ENCODE measurements at places on chromosomes 3 and 15.

DNA sequence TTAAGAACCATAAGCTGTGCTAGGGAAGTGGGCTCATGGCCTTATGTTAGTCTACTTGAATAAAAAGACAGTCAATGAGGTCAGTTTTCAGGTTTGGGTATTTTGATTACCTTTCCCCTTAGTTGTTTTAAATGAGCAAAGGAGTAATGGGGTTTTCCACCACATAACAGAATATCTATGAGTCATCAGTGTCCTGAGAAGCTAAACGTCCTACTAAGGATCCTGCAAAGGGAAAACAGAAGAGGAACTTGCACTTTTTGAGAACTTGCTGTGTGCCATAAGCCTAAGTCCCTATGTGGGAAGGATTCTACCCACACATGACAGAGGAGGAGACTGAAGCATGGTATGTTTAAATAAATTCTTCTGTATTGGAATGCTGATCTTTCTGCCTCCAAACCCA is 292.8 kb upstream of the TMC3 start:
- no peak for DNase-seq

- no peak for DNase-seq
Observed at GRCh38 chr15:52105846-52106245, 6.7 kb downstream of the BCL2L10 start.

DNA sequence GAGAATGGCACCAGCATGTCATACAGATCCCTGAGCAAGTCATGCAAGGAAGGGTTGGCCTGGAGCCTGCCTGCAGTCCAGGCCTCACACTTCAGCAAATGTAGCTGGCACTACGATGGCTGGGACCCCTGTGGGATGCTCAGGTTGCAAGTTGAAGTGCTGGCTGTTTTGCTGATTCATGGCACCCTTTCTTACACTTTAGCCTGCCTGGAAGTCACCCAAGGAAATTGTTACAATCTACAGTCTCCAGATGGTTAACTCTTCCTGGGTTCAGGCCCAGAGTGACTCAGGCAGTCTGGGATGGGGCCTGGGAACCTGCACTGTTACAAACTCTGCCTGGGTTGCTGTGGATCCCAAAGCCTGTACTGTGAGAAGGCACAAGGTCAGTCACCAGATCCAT is 91.0 kb upstream of the SLC6A11 start:
- DNase-seq = no peak

DNA sequence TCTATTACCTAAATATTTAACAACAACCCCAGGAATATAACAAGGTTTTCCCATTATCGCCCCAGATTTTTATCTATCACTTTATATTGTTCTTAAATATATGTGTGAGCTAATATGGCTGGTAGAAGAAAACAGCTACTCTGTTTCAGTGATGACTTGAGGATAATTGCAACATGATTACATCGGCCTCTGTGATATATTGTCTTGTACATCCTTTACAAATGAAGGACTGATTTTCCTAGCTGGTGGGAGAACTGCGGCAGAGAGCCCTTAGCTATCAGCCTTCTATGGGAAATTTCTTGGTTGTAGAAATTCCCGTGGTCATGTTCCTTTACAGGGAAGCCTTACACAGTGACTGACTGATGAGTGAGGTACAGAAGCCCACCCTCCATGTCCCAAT is 110.9 kb upstream of the ZNF717 start:
- no peak for DNase-seq

Measured in activated T-helper 9 cell treated with anti-CD3 and anti-CD28 coated beads, Interleukin-2, amount 50 U/mL, for 16 hours (primary cell).